Activated T-cell treated with anti-CD3 and anti-CD28 coated beads, Interleukin-2, amount 50 U/mL, for 48 hours (primary cell): ENCODE measurements at places on chromosomes 7 and 10.
A peak's percentile ranks its signal among the peaks of the same experiment; 100 is the strongest.

DNA sequence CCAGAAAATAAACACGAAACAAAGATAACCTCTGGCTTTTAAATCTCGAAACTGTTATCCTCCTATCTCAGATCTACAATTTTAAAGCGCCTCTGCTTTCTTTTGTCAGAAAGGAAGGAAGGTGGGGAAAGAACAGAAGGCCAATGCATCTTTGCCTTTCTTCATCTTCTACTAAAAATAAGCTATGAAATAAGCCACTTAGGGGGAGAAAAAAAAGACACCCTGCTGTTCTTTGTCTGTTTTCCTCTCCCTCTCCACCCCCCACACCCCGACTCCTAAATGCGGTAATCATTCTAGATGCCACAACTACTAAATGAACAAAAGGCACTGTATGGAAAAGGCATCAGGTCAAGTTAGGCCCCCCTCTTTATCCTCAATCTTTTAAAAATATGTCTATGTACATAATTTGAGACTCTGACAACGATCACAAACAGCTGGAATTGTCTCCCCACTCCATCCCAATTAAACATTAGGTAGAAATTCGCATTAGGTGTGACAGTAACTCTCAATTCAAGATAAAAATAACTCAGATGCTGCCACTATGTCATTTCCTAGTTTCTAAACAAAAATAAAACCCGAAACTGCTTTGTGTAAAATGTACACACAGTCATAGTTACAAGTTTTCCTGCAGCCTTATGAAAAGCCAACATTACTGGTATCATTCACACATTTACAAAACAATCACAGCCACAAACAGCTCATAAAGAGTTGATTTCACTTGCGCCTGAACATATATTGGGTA is 2.4 kb downstream of the UBE2H start:
- no peak for DNase-seq

- no peak for DNase-seq
Measured at GRCh38 chr7:131249003-131249402, 78.7 kb upstream of the MKLN1 start.

DNA sequence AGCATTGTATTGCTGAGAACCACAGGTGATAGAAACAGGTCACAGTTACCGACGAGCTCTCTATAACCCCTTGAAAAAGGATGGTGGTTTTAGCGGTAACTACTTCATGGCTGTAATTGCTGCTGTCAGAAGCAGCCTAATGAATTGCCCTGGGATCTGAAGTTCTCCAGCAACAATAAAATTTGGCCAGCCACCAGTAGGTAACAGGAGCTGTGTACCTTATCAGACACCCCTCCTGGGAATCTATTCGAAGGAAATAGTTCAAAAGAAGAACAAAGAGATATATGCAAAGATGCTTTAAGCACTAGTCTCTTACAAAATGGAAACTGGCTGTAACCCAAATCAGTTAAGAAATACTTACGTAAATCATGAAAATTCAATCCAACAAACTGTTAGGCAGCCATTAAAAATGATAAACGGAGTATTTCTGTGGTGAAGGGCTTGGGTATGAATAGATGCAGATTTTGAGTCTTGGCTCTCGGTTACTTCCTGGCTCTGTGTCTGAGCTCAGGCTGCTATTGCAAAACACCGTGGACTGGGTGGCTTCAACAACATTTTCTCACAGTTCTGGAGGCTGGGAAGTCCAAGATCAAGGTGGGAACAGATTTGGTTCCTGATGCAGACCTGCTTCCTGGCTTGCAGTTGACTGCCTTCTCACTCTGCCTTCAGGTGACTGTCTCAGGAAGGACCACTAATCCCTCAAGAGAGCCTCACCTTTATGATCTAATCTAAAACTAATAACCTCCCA is 1.6 kb downstream of the MSRB2 start:
- peak; percentile 19 for DNase-seq

DNA sequence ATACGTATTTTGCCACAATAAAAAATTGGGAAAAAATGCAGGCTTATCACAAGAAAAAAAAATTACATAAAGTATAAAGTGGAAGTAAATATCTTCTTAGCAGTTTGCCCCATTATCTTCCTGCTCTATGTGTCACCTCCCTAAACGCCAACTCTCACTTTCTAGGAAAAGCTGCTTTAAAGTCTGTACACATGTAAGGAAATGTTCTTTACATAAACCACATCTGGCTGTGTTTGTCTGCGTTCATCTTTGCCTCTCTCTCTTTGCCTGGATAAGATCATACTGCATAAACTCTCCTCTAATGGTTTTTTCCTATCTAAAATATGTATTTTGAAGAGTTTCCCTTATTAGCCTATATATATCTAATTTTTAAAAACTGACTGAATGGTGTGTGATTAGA is 23.0 kb upstream of the UMAD1 start:
- no peak for DNase-seq

GRCh38 chr7:40599836-40600235 is 465.0 kb downstream of the SUGCT start:
- DNase-seq, result no peak

DNA sequence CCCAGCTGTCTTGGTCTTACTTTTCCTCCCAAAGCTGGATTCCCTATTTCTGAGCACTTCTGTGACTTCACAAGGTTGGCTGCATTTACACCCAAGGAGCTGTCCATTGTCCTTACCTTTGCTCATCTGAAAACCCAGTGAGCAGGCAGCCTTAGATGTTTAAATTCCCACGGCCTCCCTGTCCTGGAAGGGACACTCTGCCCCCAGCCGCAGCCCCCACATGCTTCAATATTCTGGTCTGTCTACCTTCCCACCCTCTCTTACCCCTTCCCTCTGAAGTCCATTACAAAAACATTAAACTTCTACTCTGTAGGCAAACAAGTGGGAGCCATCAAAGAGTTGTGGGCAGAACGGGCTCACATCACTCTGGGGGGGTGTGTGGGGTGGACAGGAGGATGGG is 73.8 kb upstream of the EFCAB10 start:
- no peak for DNase-seq

DNA sequence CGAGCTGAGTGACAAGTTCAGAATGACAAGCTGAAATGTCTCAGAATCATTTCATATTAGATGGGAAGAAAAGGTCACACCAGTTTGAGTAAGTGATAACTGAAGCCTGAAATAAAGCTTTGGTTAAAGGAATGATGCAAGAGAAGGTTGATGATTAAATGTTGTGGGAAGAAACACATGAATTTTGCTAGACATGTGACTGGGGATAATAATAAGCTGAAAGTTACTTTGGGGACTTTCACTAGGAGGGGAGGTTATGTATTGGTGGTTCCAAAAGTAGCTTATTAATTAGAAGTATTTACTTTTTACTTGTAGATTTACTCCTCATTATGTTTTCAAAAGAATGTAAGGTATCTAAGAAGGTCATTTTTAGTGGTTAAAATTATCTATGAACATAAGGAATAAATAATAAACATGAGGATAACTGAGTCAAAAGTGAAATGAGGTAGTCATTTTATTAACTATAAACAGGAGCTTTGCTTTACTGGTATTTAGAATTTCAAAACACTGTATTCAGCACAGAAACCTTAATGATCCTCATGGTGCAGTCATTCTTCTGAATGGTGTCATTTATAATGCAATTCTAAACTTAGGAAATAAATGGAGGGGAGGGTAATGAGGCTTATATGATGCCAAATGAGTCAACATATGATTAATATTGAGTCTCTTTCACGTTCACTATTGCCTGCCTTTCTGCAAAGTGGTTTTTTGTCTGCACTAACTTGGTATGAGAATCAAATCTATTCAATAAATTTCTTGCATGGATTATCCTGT is 63.7 kb downstream of the PRKG1 start:
- no peak for DNase-seq

- DNase-seq, result peak; percentile 24
Measured at GRCh38 chr7:92880212-92881090, 44.1 kb upstream of the CDK6 start.

- DNase-seq, result no peak
Measured at GRCh38 chr7:12619461-12620069, 49.0 kb downstream of the SCIN start.

DNA sequence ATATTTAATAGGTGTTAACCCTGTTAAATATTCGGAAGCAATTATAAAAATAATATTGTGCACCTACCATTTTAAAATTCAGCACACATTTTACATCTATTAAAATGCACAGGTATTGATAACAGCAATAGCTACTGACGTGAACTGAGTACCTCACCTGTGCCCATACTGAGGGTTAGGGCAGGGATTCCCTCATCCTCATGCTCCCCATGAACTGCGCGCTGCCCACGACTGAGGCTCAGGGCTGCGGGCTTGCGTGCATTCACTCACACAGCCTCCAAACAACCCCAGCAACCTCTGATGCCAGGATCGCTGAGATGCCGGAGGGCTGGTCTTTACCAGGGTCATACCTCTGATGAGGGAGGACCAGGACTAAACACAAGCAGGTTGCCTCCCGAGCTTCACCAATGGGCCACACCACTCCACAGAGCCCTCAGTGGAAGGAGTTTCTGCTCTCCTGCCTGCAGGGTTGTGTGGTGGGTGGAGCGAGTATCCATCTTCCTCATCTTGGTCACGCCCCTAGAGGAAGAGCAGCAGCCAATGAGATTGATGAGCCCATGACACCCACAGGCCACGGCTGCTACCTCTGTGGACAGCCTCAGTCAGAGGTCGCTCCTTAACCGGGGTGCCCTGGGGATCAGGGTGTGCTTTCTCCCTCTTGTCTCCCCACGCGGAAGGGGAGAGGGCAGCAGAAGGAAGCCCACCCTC is 478.3 kb downstream of the TNS3 start:
- DNase-seq, result no peak

DNA sequence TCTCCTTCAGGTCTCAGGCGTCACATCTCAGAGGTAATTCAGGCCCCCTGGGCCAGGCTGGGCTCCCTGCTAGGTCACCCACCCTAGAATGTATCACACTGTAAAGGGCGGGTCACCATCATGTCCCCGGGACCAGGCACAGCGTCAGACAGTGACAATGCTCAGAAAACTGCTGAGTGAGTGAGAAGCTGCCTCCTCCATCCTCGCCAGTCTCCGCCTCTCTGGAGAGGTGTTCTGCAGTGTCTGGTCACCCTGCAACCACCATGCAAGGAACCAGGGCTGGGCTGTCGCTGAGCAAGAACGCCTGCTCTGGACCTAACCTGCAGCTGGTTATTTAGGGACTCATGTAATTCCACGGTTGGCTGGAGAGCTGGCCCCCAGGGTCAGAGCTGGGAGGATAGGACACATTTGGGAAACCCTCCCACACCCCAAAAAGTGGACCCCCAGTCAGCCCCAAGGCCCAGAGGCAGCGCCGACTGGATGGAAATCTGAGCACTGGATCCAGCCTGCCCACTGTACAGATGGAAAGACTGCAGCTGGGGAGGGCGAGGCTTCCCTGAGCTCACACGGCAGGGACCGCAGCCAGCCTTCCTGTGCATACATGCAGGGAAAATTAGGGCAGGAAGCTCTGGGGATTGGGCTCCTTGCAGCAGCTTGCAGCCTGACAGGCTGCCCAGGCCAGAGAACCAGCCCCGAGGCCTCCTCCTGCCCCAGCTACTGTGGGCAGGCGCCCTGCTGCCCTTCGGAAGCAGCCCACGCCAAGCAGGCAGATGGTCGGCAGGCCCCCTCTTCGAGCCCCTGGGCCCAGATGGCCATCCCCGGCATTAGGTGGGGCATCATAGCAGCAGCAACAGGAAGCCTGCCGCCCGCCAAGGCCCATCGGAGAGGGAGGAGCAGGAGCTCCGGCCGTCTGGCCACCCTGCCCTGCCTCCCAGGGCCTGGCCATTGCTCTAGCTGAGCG is 105.4 kb upstream of the ZMIZ1 start:
- no peak for DNase-seq

DNA sequence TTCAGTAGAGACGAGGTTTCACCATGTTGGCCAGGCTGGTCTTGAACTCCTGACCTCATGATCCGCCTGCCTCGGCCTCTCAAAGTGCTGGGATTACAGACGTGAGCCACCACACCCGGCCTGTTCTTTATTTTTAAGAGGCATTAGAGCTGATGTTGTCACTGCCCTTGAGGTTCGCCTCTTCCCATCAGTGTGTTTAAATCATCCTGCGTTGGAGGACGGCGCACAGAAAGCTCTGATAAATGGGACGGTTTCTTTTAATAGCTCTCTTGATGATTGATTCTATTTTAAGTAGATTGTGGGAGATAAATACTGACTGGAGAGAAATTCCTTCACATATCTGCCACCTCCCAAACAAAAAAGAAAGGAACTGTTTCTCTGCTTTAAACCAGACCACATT is 29.0 kb downstream of the UPP1 start:
- no peak for DNase-seq

- DNase-seq, result no peak
Measured at GRCh38 chr7:111650456-111650999, 88.2 kb upstream of the IMMP2L start.

- DNase-seq, result no peak
Measured at GRCh38 chr7:1479287-1479686, 20.0 kb upstream of the MICALL2 start.

DNA sequence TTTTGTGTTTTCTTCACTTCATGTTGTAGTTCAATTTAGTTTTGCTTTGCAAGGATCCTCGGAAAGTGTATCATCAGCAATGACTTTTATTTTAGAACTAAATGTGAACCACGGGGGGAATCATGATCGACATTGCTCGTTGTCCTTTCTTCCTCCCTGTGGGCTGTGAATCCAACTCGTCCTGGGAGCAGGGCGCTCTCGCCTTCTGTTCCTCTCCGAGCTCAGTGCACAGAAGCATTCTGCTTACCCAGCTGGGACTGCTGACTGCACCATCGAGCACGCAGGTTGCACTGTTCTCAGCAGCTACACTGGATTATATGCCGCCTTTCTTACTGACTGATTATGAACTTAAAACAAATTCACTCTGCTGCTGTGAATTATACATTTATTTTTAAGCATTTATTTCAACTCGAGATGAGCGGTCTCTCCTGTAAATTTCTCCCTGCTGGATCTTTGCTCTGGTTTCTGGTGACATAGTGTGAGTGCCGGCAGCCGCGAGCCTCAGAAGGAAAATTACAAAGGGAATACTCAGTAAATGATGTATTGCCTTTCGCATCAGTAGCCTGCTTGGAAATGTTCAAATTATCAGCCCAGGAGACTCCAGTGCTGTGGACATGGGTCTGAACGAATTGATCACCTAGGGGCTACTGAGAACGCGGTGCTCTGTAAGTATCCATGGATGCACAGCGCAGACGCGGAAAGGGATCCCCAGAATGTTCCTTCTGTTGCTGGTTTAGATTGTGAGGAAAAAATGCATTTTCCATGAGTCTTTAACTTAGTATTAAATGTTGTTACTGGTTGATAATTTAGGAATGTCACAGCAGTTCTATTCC is 92.6 kb downstream of the PTPRE start:
- DNase-seq, result no peak

DNA sequence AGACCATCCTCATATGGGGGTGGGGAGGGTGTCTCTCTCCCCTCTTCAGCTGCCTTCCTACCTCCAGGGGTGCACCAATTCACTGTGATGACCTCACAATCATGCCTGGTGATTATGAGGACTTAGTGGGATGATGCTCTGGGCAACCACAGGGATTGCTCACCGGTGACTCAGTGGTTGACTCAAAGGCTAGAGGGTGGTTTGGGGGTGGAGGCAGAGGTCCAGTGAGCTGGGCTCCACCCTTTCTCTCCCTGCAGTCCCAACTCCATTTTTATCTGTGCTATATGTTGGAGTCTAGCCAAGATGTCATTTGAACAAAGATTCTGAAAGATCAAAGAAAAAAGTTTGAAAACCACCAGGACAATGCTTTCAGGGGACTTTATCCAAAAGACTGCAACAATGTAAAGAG is 286.9 kb downstream of the KCNMA1 start:
- DNase-seq, result peak; percentile 66
